ENCODE measurements at places on chromosomes 2 and 18.

GRCh38 chr18:69484699-69485396 is 84.2 kb downstream of the DOK6 start:
- ATAC-seq: no peak

- ATAC-seq: no peak
Observed at GRCh38 chr18:3157086-3157485, 62.7 kb downstream of the MYOM1 start.

- no peak for ATAC-seq
Observed at GRCh38 chr18:49544362-49544761, 17.5 kb upstream of the LIPG start.

DNA sequence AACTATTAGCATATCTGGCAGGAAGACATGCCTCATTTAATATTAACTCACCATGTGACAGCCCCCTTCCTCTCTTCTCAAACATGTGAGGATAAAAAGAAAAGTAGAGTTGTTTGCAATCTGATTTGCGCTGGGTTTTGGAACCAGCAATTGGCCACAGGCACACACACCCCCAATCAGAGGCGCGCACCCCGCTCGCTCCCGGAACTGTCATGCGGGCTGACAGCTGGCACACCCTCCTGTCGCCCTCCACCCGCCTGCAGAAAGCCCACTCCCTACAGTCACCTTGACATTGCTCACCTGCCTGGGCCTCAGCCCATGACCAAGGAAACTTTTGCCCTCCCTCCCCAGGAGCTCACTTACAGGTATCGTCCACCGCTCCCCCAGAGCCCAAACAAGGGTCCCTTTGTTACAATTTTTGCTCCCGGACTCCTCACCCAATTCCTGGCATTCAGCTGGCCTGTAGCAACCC is 1.1 kb downstream of the COBLL1 start:
- peak; percentile 10 for ATAC-seq

DNA sequence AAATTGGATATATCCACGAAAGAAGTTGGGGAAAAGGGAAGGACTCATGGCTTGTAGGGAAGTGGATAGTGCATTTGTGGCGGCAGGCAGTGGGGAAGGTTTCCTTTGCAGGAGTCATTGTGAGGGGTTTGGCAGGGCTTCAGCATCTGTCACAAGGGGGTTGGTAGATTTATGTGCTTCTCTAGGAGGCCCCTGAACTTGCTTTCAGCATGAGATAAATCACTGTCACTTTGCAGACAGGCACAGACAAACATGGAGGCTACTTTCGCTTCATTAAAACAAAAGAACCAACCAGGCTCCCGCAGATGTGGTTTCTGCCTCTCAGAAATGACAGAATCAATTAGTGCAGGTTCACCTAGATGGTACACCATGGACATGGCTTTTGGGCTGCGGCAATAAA is 340.7 kb downstream of the TGIF1 start:
- no peak for ATAC-seq

DNA sequence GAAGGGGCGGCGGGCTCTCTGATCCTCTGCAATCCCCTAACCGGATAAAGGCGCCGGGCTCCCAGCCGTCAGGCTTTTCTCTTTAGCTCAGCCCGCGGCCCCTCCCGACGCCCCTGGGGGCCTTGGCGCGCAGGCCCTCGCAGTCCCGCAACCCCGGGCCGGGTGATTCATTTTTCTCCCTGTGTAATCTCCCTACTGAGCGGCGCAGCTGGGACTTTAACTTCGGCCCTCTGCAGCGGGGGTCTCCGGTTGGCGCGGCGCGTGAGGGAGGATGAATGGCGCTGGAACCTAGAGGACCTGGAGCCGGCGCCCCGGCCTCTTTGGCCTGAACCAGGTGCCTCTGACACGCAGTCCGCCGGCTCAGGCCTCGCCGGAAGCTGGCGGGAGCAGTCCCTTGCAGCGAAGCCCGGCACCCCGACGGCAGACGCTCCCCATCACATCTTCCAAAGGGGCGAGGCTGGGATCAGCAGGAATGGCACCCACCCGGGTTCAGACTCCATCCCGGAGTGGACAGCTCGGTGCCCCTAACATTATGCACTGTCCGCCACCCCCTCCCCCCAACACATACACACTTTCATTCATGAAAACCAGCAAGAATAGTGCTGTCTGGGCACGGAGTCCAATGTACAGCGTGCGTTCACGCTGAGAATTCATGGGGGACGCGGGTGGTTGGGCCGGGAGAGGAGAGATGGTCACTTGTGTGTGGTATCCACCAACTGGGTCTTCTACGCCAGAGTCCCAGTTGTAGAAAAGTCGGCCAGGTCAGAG is 1.2 kb downstream of the CNGA3 start:
- ATAC-seq: no peak

- no peak for ATAC-seq
Observed at GRCh38 chr2:138922973-138923563, 142.9 kb upstream of the NXPH2 start.

DNA sequence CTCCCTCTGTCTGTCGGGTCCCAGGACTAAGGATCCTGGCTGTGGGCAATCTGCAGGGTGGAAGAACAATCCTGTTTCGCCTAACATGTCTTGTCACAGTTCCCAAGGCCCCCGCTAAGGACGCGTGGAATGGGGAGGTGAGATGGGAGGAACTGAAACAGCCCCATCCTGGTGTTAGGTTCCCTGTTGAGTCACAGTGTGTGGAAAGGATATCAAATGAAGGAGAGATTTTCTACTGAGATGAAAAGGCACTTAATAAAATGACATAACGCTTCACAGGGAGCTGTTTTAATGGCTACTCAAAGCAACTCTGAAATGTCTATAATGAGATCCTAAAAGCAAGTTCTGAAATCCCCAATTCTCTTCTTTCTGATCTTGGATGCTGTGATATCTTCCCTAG is 52.5 kb downstream of the RAB31 start:
- ATAC-seq: no peak

GRCh38 chr2:226711606-226712296 is 87.9 kb downstream of the IRS1 start:
- no peak for ATAC-seq
